ENCODE measurements at places on chromosomes 5 and 9.

GRCh38 chr9:91180930-91181268, 180.8 kb downstream of the AUH start:
- no peak for DNase-seq

GRCh38 chr5:128905568-128906110, 59.6 kb upstream of the SLC27A6 start:
- no peak for DNase-seq

DNA sequence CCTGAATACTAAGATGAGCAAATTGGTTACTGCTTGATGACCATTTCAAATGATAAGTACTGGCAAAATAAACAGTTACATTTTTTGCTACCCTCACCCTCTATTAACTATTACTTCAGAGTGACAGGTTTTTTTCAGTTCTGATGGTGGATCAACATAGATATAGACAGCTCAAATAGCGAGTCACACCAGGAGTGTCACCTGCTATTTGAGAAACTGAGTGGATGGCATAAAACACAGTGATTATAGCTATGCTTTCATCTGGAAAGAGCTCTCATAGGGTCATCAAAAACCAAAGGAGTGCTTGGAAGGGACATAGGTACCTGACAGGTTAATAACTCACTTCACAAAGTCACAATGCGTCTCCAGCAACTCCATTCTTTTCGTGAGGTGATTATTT, 244.5 kb upstream of the C9orf72 start:
- DNase-seq, result no peak

DNA sequence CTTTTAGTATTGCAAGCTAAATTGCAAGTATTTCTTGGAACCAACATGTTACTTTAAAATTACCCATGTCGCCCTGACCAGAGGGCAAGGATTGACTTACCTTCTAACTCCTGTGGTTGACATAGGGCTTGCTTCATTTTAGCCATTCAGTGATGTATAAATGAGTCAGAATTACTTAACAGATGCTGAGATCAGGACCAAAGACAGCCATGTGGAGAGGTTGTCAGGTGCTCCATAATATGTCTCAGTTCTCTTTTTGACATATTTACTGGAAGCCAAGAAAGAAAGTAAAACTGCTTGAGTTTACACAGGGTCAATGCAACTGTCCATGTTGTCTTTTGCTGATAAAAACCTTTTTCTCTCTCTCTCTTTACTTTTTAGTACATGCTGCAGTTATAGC, 33.2 kb downstream of the F2RL2 start:
- DNase-seq, result no peak

DNA sequence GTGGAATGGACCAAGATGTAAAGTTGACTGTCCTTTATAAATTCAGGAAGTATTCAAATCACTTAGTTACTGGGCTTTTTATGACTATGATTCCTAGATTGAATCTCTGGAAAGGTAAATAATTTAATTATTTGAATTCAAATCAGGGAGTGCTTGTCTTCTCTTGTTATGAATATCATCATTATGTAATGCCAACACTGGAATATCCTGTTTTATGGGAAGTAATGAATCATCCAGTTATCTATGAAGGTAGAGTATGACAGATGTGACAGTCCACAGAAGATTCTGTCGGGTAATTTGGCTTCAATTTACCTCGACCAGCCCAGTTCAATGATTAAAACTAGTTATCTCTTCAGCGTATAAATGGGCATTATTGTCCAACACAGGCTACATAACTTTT, 141.0 kb upstream of the NUDT12 start:
- DNase-seq, result no peak

DNA sequence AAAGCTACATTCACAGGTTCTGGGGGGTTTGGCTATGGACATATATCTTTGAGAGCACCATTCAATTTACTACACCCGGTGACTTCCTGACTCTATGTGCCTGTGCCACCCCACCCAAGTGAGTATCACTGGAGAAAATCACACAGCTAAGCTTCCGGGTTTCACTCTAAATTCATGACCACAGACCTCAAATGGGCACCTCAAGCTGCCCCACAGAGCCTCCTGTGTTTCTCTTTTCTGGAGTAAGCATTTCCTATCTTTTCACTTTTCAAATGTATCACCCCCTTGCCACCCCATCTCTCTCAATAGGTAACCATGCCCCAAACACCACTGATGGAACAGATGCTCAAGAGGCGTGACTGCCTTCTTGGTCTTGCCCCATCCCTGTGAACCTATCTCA, 49.2 kb upstream of the NEK6 start:
- peak; percentile 31 for DNase-seq

DNA sequence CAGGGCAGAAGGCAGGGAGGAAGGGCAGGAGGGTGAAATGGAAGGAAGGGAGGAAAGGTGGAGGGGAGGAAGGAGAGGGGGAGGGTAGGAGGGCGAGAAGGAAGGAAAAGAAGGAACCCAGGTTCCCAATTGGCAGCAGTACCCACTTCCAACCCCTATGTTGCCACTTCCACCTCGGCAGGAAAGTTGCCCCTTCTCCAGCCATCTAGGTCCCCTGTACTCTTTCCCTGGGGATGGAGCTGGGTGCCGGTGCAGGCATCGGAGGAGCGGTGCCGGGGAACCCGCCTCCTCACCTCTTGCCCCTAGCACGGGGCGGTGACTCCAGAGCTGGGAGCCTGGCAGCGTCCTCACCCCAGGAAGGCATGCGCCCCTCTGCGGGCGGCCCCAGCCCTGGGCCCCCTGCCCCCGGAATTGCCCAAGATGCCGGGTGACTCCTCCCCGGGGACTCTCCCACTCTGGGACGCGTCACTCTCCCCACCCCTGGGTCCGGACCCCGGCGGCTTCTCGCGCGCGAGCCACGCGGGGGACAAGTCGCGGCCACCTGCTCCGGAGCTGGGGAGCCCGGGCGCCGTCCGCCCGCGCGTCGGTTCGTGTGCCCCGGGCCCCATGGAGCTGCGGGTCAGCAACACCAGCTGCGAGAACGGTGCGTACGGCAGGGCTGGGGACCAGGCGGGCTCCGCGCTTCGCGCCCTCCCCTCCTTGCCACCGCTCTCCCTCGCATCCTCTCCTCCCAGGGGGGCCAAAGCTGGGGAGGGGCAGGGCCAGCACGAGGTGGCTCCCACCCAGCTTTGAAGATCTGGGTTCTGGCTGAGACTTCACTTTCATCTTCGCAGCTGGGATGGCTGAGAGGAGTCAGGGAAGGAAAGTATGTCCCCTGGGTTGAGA, at the start of gene NIPAL4:
Gene NIPAL4, plus strand, starts transcription at position 499 of the 885 bp plus-strand sequence. Its CDS starts 108 bp downstream, at position 607.
- DNase-seq, result peak; percentile 46

- DNase-seq, result no peak
Observed at GRCh38 chr5:115132465-115132864, 37.2 kb downstream of the TRIM36 start.

DNA sequence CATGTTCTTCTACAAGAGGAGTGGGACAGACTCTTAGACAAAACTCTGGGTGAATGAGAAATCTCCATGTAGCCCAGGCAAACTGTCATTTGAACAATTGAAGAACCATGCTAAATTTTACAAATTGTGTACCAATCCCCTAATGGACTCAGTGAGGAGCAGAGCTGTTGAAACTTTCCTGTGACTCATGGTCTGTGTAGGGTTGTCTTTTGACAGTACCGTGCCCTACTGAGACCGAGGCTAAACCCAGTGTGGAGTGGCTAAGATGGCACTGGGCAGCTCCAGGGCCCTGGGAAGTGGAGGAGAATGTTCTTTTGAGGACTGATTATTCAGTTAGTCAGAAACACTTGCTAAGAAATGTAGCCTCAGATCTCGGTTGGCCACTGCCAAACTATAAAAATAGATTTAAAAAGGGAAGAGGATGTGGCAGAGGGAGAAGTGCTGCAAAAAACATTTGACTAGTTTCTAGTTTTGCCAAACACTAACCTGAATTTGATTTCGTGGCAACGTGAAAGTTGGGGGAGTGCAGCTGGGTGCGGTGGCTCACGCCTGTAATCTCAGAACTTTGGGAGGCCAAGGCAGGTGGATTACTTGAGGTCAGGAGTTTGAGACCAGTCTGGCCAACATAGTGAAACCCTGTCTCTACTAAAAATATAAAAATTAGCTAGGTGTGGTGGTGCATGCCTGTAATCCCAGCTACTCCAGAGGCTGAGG, 24.7 kb downstream of the POU4F3 start:
- no peak for DNase-seq

- no peak for DNase-seq
Observed at GRCh38 chr9:79776581-79776980, 204.8 kb downstream of the TLE4 start.

DNA sequence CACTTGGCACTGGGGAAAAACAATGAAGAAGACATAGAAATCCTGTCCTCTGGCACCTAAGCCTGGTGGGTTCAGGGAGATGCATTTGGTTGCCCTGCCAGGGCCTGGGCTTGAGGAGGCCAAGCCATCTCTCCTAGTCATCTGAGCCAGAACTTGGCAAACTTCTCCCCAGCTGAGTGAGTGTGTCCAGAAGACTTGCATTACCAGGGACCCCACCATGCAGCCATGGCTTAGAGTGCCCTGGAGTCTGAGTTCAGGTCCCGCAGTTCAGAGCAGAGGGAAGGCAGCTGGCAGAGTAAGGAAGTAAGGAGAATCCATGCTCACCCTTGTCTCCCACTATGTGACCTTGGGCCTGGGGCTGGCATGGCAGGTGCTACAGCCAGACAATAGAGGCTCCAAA, 37.4 kb upstream of the FCN1 start:
- DNase-seq, result no peak

- DNase-seq, result no peak
Observed at GRCh38 chr5:111194925-111195324, 29.3 kb upstream of the CAMK4 start.

GRCh38 chr5:129902816-129903215, 1.4 kb upstream of the CHSY3 start:
- no peak for DNase-seq

DNA sequence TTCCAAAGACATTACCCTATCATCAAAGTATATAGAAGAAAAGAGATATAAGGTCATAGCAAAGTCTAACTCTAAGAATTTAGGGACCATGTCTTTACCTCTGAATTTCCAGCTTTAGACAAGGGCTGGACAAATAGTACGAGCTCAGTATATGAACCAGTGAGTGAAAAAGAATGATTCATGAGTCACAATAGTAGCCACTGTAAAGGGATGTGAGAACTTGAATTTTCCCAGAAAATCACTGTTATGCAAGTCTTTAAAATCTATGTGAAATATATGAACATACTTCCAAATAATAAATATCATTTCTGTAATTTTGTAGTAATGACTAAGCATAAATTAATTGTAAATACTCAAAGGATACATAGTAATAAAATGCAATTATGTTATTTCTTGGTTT, 305.9 kb upstream of the PRR16 start:
- no peak for DNase-seq

- no peak for DNase-seq
Observed at GRCh38 chr9:96720435-96720834, 57.5 kb downstream of the ZNF510 start.

DNA sequence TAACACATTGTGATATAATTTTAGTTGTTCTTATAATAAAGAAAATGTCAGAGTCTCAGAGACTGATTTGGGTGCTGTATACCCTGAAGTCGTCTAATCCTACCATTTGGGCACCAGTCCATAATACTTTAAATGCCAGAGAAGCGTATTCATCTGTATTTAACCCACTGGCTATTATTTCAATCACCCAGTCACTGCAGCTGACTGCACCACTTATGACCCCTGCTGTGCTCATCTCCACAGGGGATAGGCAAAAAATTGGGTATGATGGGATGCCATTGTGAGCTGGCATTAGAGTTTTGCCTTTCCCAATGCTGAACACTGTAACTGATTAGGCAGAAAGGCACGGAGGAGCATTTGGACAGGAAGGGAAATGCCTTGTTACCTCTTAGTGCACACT, 599.7 kb downstream of the CAAP1 start:
- no peak for DNase-seq

- no peak for DNase-seq
Observed at GRCh38 chr5:3931976-3932375, 336.3 kb downstream of the IRX1 start.

- no peak for DNase-seq
Observed at GRCh38 chr5:133384903-133385302, 227.4 kb downstream of the FSTL4 start.

- no peak for DNase-seq
Observed at GRCh38 chr5:120818128-120818527, 354.0 kb downstream of the PRR16 start.

DNA sequence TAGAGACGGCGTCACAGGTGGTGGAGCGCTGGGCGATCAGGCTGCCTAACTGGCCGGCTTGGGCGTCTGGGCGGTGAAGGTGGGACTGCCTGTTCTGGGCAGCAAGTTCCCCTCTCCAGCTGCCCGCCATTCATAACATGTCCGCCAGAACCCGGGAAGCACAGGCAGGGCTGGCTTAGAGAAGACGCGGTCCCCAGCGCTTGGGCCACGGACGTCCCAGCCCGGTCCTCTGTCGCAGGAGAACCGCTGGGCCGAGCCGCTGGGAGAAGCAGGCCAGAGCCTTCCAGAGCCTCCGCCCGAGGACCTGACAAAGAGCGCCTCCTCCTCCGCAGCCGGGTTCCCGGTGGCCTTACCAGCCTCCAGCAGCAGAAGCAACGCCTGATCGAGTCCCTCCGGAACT, 15.2 kb upstream of the HAND1 start:
- DNase-seq, result no peak

DNA sequence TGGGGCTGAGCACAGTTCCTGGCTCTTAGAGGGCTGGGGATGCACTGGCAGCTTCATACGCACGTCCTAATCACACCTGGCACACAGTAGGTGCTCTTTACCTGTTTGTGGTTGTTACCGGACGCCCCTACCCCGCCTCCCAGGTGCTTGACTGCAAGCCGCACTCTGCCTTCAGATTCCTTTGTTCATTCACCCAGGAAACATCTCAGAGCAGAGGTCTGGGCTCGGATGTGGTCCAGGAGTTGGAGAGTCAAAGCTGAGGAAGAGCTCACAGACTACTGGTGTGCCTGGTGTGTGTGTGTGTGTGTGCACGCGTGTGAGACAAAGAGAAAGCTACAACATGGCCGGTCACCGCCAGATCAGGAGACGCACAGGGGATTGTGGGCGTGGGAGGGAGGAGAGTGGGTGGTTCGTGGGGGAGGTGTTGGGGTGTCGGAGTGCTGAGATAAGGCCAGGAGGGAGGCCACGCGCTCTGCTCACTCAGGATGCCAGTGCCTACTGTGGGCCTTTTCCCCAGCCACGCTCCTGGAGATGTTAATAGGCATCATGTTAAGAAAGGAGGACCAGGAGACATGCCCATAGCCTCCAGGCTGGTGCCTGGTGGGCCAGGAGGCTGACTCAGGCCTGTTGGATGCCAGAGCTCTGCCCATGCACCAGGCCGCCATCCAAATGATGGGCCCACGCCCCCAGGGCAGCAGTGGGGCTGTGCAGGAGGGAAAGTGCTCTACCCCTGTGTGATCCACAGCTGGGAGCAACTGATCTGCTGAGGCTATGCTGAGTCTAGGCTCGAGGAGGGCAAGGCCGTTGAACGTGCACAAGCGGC, 39.9 kb downstream of the CRB2 start:
- no peak for DNase-seq

GRCh38 chr5:33261305-33261704, 179.5 kb upstream of the TARS1 start:
- DNase-seq, result no peak

DNA sequence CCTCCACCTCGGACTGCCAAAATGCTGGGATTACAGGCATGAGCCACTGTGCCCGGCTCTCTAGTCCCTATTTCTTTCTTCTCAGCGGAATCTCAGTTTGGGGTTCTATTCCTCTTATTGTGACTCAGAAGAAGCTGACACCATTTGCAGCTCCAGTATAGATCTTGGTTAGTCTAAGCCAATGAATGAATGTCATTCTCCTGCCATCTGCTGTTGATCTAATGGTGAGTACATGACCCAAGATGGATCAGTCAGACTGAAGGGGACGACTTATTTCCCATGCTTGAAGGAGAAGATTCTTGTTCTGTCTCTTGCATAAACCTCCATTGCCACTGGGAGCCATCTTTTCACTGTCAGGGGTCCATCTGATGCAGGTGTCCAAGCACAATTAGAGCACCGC, 76.0 kb upstream of the KLF9 start:
- DNase-seq, result no peak
